ENCODE measurements at places on chromosomes 1 and 21. TPM values are rescaled to one million over a fixed set of nuclear protein-coding genes. Genes with fewer than 3 reads are reported as not detected.

DNA sequence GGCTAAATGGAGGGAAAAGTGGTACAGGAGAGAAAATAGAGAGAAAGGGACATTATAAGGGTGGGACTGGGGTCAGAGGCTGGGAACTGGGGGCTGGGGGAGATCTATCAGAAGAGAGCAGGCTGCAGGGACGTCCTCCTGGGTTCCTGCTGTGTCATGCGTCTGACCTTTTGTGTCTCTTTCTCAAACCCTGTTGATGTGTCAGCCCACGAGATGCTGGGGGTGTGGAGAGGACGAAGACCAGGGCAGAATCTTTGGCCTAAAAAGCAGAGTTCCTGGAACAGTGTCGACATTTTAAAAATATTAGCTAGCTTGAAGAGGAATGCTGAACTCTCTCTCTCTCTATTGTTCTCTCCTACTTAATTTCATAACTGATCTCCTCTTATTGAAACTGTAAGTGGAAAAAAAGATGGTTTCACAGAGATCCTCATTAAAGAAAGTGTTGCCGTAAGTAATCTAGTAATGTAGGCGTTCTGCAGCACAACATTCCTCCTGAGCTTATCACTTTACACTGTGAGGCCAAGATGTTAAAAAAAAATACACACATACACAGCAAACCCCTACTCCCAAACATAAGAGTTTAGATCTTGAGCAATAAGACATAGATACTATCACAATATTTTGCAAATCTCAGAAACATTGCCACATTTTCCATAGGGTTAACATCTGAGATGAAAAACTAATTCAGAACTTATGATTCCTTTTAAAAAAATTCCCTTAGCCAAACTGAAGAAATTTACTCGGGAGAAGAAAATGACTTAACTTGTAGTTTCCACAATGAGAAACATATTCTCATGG is 52.6 kb downstream of the RUNX1 start:
- no peak for DNase-seq

DNA sequence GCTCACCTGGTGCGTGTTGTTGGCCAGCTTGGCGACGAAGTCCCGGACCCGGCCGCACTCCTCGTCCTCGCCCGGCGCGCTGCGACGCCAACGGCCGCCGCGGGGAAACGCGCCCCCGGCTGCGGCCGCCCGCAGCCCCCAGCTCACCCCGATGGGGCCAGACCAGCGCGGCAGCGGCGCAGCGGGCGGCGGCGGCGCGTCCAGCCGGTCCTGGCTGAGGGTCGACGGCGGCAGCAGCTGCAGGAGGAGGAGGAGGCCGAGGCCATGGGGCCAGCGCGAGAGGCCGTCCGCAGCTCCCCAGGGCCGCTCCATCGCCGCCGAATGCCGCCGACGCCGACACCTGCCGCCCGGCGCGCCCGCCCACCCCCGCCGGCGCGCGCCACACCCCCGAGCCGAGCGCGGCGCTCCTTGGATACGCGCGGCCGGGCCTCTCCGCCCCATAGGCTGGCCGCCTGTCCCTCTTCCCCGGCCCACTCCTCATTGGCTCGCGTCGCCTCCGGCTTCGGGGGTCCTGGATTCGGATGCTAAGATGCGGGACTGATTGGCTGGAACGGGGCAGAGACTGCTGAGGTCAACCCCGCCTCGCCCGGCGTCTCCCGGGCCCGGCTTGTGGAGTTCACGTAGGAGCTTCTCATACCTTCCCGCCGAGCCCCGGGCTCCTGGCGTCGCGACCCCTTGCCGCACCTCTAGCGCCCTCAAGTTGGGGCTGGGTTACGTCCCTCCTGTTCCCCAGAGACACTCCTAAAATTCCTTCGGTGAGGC is at the start of gene SORT1:
Gene SORT1, minus strand, starts transcription at position 338 of the 762 bp plus-strand sequence. Its CDS starts 26 bp downstream, at position 312.
- DNase-seq: peak; percentile 82

C1orf167 gene
- polyA plus RNA-seq: 0.32 TPM

GRCh38 chr1:206581571-206581981 is 30.7 kb downstream of the EIF2D start:
- DNase-seq: no peak

GRCh38 chr21:43789276-43790009 is at the start of gene RRP1:
TSS of gene RRP1 (plus strand) at chr21:43789577. CDS start at chr21:43789630, 53 bp downstream.
- peak; percentile 74 for DNase-seq

- DNase-seq: no peak
These were observed 35.0 kb downstream of the SLC35F3 start for GRCh38 chr1:233939451-233939850.

GJA4 gene
- polyA plus RNA-seq: 18.6 TPM

DNA sequence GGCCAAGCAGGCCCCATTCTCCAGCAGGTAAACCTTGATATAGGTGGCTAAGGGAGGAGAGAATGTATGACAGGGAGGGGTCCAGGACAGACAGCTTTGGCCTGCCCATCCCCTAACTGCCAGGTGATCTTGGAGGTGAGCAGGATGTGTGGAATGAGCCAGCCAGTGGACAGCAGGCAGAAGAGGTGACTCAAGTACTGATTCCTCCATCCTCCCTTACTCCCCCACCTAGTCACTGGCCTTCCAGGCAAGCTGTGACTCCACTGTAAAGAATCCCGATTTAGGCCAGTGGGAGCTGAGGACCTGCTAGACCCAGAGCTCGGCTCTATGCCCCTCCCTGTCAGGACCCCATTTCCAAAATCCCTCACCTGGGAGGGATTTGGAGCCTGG is 36.6 kb downstream of the RIMS3 start:
- no peak for DNase-seq

BACE2 gene
- polyA plus RNA-seq: 25.3 TPM

GRCh38 chr1:67747671-67748546 is 62.9 kb downstream of the GADD45A start:
- no peak for DNase-seq

DNA sequence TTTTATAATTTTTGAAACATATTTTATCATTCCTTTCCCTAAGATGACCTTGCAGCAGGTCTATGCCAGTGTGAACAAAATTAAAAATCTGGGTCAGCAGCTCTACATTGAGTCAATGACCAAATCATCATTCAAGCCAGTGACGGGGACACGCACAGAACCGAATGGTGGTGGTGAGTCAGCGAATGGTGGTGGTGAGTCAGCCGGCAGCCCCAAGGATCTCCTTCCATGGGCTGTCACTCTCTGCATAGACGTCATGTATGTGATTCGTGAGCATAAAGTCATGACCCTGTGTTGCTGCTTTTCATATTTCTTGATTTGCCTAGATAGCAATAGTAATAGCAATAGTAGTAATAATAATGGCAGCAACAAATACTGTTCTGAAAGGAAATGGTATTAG is 26.3 kb downstream of the PER3 start:
- no peak for DNase-seq

PCBP3 gene
- polyA plus RNA-seq: 2.5 TPM

CHRM3 gene
- 7.7 TPM for polyA plus RNA-seq

ADORA3 gene
- polyA plus RNA-seq: 0.50 TPM

DNA sequence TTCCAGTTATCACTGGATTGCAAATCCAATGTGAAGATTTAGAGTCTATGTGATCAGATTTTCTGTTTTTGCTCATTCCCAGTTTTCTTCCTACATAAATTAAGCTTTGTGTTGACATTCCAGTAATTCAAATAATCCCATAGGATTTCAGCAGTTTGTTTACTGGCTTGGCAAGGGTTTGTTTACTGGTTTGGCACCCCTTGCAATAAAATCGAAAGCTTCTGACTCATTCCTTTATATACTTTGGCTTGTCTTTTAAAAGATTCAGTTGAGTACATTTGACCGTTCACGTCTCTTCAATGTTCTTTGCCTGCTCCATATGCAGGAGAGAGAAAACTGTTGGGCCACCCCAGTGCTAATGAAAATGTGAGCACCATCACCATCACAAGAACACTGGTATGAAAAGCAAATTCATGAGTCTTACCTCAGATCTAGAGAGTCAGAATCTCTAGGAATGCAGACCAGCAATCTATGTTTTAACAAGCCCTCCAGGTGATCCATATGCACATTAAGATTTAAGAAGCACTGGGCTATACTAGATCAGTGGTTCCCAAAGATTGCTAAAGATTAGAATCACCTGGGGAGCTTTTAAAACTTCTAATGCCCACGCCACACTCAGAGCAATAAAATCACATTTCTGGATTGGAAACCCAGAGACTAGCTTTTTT is 32.8 kb downstream of the ZC3H11B start:
- DNase-seq: no peak

GRCh38 chr1:230251644-230252191 is 174.4 kb downstream of the PGBD5 start:
- no peak for DNase-seq

LGR6 gene
- polyA plus RNA-seq: 1.0 TPM

- DNase-seq: no peak
These were observed 7.5 kb upstream of the KCNJ15 start for GRCh38 chr21:38249256-38249655.

- peak; percentile 55 for DNase-seq
These were observed at the start of gene PLEKHM2 for GRCh38 chr1:15684042-15684461. TSS of gene PLEKHM2 (plus strand) at chr1:15684320. CDS start at chr1:15684559, 239 bp downstream.

- no peak for DNase-seq
These were observed 7.3 kb downstream of the OVAAL start for GRCh38 chr1:180566026-180566425.

DNA sequence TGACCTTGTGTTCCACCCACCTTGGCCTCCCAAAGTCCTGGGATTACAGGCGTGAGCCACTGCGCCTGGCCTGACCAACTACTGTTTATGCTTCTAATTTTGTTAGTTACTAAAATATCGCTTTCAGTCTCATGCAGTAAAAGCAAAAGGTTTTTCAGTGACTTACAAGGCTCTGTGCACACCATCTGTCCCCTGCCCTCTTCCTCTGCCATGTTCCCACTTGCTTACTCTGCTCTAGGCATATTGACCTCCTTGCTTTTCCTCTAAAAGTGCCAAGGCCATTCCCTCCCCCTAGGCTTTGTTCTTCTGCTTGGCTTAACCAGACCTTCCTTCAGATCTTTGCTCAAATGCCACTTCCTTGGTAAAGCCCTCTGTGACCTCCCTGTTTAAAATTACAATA is 276.9 kb downstream of the KIF26B start:
- no peak for DNase-seq

- no peak for DNase-seq
These were observed 99.2 kb upstream of the BTG3 start for GRCh38 chr21:17711896-17712295.
